CD8-positive, alpha-beta T cell (primary cell): ENCODE measurements at places on chromosomes 7 and 10.

GRCh38 chr10:86210416-86210815, 156.2 kb downstream of the GRID1 start:
- no peak for DNase-seq

GRCh38 chr7:73443548-73444255, 10.1 kb downstream of the FZD9 start:
- DNase-seq: no peak

GRCh38 chr10:123912871-123913270, 21.3 kb upstream of the CPXM2 start:
- DNase-seq: no peak

DNA sequence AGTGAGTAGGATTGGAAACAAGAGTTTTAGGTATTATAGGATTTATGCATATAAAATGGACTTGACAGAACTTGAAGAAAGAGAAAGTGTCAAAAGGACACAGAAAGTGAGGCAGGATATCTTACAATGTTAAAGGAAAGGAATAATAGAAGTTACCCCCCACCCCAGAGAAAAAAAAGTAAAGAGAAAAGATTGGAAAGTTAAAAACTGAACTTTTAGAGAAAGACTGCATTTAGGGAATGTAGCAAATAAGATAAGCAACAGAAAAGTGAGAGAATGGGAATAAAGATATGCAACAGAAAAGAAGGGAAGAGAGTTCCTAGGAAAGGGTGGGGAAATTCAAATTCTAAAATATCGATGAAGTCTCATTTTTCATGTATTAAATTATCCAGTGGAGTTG, 250.5 kb upstream of the KAT6B start:
- DNase-seq: no peak

DNA sequence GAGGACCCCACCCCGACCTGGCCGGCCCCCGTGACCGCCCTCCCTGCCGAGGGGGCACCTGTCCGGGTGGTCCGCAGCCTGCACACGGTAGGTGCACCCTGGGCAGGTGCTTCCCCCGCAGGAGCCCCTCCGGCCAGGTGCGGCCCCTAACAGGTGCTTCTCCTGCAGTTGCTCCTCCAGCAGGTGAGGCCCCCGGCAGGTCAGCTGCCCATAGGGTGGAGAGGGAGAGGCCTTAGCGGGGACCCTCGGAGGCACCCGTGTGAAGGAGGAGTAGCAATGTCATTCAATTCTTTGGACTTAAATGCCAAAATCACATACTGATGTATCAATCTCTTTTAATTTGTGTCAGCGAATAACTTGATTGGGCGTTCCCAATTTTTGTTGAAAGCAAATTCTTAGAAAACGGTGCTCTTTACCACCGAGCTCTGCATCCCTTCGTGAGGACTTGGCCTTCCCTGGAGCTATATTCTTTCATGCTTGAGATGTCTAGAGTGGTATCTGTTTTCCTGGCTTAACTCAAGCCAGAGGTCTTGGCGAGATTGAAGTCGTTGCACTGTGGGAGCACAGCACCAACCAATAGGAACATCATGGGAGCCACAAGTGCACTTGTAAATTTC, 738 bp upstream of the NCAPG2 start:
- DNase-seq: no peak

DNA sequence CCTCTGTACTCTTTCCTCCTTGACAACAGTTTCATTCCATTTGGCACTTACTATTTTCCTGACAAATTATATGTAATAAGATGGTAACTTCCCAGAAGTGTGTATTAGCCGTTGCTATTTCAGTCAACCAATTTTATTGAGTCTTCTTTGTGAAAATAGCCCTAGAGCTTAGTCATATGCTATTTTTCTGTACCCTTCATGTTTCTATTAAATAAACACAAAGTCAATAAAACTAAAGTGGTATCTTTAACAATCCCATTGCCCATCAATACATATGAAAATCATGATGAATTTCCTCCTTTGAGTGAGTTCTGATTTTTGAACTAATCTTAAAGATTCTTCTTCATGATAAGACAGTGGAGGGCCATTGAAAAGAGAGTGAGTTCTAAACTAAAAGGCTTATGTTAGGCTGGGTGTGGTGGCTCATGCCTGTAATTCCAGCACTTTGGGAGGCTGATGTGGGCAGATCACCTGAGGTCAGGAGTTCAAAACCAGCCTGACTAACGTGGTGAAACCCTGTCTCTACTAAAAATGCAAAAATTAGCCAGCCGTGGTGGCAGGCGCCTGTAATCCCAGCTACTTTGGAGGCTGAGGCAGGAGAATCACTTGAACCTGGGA, 5.9 kb upstream of the MYPN start:
- DNase-seq: no peak

DNA sequence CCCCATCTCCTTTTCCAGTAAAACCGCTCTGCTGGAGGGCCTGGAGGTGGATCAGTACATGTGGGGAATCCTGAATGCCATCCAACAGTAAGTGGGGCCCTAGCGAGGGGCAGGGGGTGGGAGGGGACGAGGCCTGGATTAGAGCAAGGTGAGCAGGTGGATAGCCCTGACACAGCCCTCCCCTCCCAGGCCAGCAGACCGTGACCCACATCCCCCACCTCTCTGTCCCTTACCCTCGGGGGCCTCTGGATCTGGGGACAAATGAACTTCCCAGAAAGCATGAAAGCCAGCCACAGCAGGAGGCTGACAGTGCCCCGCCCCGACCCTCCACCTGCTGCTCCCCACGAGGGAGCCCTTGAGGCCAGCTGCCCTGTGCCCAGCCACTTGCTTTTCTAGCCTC, 41.8 kb upstream of the PPIF start:
- no peak for DNase-seq

- DNase-seq: no peak
These were observed 317.3 kb upstream of the FZD1 start for GRCh38 chr7:90946730-90947501.

GRCh38 chr10:80608706-80609105, 71.0 kb downstream of the SH2D4B start:
- DNase-seq: no peak

GRCh38 chr10:84876116-84876999, 548.0 kb downstream of the CCSER2 start:
- DNase-seq: no peak

- no peak for DNase-seq
These were observed 262.0 kb upstream of the ZWINT start for GRCh38 chr10:56623064-56623463.

- no peak for DNase-seq
These were observed 58.9 kb downstream of the FRMPD2 start for GRCh38 chr10:48215486-48216203.

GRCh38 chr10:72552857-72553256, 73.0 kb downstream of the MICU1 start:
- no peak for DNase-seq

GRCh38 chr10:1377740-1378397, 321.7 kb downstream of the WDR37 start:
- no peak for DNase-seq

- DNase-seq: no peak
These were observed 1217.6 kb upstream of the LRRN3 start for GRCh38 chr7:109873296-109873695.

DNA sequence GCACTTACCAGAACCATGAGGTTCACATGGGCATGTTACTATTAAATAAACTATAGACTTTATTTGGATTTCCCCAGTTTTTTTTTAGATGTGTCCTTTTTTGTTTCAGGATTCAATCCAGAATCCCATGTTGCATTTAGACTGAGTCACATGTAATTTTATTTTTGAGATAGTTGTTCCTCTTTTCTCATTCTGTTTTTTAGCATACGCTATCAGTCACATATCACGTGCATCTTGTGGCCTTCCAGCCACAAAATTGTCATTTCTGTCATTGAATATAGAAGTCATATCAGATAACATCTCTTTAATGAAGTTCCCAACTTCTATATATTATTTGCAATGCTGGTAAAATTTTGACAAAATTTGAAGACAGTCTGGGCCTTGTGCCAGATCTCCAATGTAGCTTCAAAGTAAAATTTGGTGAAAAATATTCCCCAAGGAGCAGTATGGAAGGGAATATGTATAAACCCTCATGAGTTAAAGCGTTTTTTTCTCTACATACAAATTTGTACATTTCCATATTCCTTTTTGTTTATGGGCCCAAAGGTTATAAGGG, 132.3 kb upstream of the MKI67 start:
- no peak for DNase-seq

- DNase-seq: no peak
These were observed 225.4 kb upstream of the PHYHIPL start for GRCh38 chr10:58951087-58951486.

GRCh38 chr7:84675633-84676034, 481.0 kb upstream of the SEMA3A start:
- no peak for DNase-seq

DNA sequence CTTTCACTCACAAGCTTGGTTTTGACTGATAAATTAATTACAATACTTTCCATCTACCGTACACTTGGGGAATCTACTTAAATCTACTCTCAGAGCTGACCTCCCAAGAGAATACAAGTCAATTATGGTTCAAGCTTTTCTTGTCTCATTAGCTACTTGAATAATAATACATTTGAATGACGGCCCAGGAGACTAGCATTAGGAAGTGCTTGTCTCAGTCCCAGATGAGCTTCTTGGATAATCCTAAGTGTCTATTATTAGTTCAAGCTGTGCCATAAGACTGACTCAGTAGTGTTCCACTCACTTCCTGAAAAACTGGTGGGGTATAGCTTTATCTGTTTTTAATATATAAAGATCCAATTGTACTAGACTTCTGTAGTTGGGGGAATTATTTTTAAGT, 100.2 kb downstream of the GNAT3 start:
- DNase-seq: no peak

GRCh38 chr10:15118615-15119014, 21.5 kb downstream of the RPP38 start:
- no peak for DNase-seq

GRCh38 chr10:45673074-45673648, 589 bp upstream of the ZFAND4 start:
- no peak for DNase-seq

GRCh38 chr7:70953796-70954195, 178.1 kb upstream of the GALNT17 start:
- DNase-seq: no peak

DNA sequence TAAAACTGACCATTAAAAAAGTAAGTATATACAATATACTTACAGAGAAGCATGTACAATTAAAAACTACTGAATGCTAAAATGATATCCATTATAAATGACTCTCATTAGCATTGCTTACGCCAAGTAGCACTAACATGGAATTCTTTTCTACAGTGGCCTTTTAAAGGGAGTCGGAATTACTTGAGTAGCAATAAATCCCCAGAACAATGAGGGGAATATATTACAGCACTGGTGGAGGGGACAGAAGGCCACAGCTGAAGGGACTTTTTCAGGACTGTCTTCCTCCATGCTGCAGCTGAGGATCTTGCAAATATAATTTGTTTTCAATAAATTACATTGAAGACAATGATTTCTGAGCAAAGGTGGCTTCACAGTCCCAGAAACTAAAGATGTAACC, 97.0 kb downstream of the ALOX5 start:
- no peak for DNase-seq

- DNase-seq: no peak
These were observed 112.9 kb downstream of the KIF20B start for GRCh38 chr10:89814278-89814677.

GRCh38 chr10:127157506-127158200, 38.7 kb downstream of the INSYN2A start:
- DNase-seq: no peak

DNA sequence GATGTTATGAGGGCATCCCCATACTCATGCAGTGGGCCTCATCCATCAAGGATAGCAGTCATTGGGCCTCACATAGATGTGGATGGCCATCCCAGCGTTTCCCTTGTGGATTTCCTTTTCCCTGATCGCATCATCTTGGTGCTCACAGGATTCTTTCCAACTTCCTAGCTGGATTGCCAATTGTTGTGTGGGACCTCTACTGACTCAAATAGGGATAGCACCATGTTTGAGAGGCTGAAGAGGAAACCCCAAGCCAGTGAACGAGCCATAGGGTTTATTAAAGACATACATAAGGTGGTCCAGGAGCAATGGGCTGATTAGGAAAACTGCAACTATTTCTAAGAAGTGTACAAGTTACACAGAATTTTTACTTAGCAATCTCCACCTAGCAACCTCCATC, 21.8 kb downstream of the ASZ1 start:
- no peak for DNase-seq

- DNase-seq: no peak
These were observed 51.4 kb upstream of the SMNDC1 start for GRCh38 chr10:110355922-110356627.

DNA sequence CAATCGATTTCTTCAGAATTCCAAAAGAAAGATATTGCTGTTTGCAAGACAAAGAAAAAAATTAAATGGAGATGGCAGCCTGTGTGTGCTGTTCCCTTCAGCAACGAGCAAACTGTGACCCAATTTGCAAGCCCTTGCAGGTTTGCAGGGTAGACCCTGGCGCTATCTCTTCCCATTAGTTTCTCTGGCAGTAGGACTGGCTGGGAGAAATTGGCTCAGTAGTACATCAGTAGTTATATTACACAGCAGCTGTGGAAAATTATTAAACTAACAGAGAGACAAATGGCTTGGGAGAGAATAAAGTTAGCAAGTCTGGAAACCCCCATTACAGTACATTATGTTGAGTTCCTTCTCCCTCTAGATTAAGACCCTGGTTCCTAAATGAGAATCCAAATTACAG, 116.4 kb upstream of the ITGB1 start:
- DNase-seq: no peak

GRCh38 chr7:64515781-64516180, 47.1 kb downstream of the ZNF680 start:
- DNase-seq: no peak

DNA sequence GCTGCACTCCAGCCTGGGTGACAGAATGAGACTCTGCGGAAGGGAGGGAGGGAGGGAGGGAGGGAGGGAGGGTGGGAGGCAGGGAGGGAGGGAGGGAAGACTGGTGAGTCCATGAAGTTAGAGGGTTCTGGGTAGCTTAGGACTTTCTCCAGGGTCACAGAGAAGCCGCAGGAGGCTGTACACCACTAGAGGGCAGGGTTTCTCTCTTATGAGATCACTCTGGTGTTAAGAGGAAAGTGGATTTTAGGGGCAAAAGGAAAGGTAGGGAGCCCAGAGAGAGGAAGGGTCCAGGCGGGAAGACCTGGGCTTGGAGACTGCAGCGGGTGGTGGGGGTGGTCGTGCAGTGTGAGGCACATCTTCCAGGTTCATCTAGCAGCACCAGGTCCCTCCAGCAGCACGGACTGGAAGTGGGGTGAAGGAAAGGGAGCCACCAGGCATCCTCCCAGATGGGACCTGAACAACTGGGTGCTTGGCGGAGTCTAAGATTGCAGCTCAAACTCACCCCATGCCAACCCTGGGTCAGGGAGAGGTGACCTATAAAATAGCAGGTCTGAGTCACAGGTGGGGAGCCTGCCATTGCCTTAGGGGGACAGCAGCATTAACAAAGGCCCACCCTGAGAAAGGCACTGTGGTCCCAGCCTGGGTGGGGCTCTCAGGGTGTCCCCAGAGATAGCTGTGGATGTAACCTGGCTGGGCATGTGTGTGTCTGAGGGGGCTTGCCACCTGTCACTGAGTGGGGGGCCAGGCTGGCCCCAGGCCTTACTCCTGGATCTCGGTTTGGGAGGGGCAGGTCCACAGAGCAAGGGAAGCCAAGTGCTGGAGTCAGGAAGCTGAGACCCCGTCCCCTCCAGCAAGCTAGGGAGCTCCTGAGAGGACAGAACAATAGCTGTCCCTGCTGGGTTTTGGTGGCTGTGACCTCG, 48.5 kb upstream of the SLC29A3 start:
- no peak for DNase-seq
